Activated CD4-positive, alpha-beta T cell treated with anti-CD3 and anti-CD28 coated beads, Interleukin-2, amount 50 U/mL, for 16 hours (primary cell): ENCODE measurements at places on chromosomes 7 and 10.
A peak's percentile ranks its signal among the peaks of the same experiment; 100 is the strongest.

DNA sequence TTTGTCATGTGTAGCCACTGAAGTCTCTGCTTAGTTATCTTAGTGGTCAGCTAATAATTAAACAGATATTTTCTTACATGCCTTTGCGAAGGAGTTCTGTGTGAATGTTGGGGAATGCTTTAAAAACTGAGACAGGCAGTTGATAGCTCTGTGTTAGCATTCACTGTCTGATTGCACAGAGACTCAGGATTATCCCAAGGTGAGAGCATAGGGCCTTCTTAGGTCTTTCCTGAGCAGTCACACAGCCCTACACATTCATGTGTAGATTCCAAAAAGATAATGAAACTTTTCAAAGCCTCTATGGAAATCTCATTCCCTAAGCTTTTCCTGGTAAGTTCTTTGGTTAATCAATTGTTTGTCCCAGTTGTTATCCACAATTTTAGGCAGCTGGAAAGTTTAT, 67.7 kb downstream of the CASD1 start:
- DNase-seq, result no peak

DNA sequence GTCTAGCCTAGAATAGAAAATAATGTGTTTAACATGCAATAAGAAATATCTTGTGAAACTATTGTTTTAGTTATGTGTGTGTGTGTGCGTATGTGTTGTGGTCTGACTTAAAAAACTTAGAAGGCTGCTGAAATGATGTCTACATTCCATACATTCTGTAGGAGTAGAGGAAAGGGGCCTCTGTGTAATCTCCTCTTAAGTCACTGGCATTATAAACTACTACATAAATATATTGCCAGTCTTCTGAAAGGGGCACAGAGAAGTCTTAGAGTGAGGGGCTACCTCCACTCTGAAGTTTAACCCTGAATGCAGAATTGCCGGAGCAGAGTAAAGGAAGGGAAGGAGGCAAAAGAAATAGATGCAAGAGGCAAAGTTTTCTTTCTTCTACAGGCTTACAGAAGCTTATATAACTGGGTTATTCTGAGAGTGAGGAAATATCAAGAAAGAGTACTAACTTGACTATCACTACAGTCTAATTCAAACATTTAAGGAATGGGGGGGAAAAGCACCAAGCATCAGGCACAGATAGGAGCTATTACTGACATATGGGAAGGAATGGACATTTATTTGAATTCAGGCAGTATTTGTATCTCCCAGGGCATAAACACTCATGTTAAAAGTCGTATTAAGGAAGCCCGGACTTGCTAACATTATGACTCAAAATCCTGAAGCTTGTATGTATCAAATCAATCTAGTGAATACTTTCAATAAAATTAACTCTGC, 75.7 kb downstream of the DNAJC1 start:
- no peak for DNase-seq

DNA sequence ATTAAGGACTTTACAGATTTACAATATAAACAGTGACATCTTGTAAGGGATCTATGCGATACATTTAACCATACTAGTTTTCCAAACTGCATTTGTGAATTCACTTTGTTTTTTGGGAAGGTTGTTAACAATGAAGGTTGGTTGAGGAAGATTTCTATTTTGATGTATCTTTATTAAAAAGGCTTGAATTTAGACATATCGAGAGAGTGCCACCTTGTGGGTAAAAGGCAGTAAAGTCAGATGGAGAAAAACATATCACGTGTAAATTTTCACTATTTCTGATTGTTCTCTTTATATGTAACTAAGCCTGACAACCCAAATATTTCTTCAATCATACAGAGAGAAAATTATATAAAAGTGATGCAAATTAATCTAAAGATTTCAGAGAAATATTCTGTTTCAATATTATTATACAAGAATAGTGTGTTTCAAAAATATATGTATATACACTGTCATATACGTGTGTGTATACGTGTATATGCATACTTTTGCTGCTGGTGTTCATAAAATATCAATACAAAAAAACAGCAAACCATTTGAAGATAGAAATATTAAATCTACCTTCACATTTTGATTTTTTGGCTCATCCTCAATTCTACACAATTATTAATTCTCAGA, 988.6 kb downstream of the SORCS1 start:
- DNase-seq, result peak; percentile 1

GRCh38 chr7:154841731-154842331, 161.1 kb downstream of the PAXIP1 start:
- DNase-seq, result no peak

DNA sequence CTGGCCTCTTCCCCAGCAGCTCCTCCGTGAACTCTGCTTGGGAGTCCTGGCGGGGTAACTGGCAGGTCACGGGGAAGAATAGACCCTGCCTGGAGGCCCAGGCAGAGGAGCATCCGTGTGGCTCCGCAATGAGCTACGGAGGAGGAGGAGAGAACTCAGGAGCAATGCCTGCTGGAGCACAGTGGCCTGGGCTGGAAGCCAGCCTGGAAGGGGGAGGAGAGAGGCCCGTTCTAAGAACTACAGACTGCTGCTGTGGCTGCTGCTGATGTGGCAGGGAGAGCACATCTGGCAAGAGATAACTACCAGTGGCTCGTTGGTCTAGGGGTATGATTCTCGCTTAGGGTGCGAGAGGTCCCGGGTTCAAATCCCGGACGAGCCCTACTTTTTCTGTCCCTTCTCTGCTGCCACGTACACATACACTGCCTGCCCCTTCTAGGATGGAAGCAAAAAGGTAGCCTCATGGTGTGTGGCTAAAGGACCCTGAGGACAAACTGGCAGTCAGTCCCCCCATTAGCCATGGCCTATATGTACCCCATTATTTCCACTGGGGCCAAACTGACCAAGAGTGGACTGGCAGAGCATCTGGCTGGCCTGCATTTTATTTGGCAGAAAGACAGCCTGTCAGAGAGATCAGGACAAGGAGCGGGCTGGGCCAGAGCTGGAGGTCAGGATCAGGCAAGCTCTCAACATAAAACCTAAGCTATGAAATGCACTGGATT, 7.7 kb upstream of the OPN1SW start:
- peak; percentile 45 for DNase-seq

DNA sequence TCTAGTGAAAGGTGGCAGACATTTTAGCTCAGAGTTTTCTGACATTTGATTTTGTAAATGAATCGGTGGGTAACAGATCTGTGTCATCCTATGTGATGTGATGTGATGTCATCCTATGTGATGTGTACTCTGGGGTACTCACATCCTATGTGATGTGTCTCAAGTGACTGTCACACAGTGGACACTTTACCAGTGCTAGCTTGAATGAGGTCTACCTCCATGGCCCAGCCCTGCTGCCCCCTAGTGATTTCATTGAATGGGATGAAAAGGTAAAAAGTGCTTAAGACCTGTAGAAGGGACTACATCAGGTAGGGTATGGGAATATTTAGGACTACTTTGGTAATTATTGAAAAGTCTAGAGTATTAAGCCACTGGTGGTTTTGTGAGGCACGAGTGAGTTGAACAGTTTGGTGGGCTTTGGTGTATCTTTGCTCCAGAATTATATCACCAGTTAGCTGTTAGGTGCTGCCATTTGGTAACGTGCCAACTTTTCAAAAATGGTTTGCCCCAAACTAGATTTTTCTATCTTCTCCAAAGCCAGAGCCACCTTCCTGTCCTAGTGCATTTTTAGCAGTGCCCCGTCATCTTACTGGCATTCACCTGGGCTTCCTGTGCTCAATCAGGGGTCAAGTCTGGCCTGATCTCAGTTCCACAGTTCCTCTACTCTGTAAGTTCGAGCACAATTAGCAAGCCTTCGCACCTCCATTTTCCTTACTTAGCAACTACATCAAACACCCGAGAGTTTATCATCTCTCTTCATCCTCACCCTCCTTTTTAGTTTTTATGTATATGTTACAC, 9.7 kb downstream of the EIF4H start:
- peak; percentile 36 for DNase-seq

DNA sequence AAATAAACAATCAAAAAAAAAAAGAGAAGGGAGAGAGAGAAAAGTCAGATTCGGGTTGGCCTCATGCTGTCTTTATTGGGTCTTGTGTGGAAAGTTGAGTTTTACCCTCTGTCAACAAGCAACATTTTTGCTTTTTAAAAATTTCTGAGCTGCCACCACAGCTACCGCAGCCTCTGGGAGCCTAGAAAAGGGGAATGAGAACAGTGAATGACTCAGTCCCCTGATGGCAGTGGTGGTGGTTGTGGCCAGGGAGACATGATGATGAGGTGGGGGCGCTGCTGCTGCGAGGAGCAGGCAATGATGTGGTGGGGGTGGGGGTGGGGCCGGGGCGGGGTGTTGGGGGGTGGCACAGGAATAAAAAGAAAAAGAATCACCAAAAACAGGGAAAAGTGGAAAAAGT, 20.0 kb upstream of the CREB3L2 start:
- DNase-seq, result no peak

GRCh38 chr7:158707610-158708009, 3.0 kb upstream of the NCAPG2 start:
- DNase-seq, result no peak

DNA sequence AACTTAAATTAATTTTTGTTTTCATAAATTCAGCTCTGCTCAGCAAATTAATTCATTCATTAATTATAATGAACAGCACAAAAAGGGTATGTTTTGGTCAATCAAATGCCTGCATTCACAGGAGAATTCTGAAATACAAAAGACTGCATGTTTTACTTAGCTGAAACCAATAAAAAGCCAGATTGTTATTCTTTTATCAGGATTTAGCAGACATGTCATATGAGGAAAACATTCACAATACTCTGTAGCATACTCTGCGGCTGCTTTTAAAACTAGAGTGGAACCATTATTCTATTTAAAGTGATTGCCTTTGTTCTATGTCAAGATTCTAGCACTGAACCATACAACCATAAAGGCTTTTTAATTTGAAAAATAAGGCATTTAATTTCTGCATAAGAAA, 19.1 kb downstream of the CTTNBP2 start:
- no peak for DNase-seq

DNA sequence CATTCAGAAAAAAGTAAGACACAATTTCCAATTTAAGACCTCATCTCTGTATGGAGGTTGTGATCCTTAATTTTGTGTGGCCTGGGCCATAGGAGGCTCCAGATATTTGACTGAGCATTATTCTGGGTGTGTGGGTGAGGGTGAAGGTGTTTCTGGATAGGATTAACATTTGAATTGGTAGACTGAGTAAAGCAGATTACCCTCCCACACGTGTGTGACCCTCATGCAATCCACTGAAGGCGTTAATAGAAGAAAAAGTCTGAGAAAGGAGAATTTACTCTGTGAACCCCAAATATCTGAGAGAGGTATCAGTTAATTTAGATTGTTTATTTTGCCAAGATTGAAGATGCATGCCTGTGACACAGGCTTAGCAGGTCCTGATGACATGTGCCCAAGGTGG, 328.0 kb upstream of the POT1 start:
- no peak for DNase-seq

DNA sequence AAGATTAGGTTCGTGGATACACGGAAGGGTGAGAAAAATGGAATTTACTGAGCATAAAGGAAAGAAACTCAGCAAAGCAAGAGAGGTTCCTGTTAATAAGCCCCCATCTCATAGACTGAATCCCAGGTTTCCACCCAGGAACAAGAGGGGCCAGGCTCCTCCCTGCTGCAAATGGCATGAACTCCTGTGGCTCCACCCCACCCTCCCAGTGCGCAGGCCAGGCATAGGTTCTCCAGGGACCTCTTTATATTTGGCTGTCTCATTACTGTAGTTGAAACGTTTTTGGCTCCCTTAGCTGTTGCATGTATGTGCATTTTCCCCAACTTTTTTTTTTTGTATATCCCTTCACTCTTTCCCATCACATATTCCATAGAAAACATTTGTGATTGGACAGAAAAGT, 217.8 kb upstream of the NRP1 start:
- no peak for DNase-seq

GRCh38 chr10:93573051-93573909, 6.8 kb downstream of the FFAR4 start:
- DNase-seq, result no peak

GRCh38 chr7:187227-187927, 5.0 kb upstream of the FAM20C start:
- no peak for DNase-seq

- DNase-seq, result no peak
Observed at GRCh38 chr7:82051601-82052000, 281.8 kb upstream of the HGF start.

GRCh38 chr10:28463676-28464395, 69.1 kb upstream of the WAC start:
- DNase-seq, result no peak

- DNase-seq, result no peak
Observed at GRCh38 chr7:132755538-132756483, 179.5 kb upstream of the PLXNA4 start.

GRCh38 chr7:106094780-106095179, 17.3 kb downstream of the SYPL1 start:
- DNase-seq, result no peak

DNA sequence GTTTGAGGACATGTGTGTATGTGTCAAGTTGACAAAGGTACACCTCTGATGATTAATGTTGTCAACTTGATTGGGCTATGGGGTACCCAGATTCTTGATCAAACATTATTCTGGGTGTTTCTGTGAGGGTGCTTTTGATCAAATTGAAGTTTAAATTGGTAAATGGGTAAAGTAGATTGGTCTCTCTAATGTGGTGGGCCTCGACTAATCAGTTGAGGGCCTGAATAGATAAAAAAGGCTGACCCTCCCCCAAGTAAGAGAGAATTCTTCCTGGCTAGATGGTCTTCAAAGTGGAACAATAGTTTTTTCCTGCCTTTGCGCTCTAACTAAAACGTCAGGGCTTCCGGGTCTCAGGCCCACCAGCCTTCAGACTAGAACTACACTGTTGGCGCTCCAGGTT, 309.9 kb upstream of the MGMT start:
- no peak for DNase-seq

GRCh38 chr7:30635798-30636197, 41.1 kb downstream of the GARS1 start:
- DNase-seq, result no peak

GRCh38 chr7:66539902-66540375, 88.7 kb upstream of the KCTD7 start:
- DNase-seq, result no peak

GRCh38 chr7:157310676-157311185, 26.1 kb upstream of the DNAJB6 start:
- no peak for DNase-seq

DNA sequence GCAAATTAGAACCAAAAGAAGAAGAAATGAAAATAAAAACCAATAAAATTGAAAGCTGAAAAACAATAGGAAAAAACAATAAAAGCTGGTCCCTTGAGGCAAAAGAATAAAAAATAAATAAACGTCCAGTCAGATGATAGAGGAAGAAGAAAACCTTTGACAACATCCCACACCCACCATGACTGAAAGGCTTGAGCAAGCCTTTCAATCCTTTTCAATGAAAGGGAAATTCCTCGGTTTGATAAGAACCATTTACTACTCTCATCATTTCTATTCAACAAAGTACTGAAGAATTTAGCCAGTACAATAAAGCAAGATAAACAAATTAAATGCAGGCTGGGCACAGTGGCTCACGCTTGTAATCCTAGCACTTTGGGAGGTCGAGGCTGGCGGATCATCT, 3.8 kb downstream of the SLC25A40 start:
- no peak for DNase-seq
